ENCODE measurements at places on chromosomes 16 and 17.

GRCh38 chr16:87474566-87474996 lies 18.2 kb downstream of the ZCCHC14 start:
- DNase-seq = no peak

GRCh38 chr17:62862251-62862650 lies 54.1 kb upstream of the MARCHF10 start:
- no peak for DNase-seq

DNA sequence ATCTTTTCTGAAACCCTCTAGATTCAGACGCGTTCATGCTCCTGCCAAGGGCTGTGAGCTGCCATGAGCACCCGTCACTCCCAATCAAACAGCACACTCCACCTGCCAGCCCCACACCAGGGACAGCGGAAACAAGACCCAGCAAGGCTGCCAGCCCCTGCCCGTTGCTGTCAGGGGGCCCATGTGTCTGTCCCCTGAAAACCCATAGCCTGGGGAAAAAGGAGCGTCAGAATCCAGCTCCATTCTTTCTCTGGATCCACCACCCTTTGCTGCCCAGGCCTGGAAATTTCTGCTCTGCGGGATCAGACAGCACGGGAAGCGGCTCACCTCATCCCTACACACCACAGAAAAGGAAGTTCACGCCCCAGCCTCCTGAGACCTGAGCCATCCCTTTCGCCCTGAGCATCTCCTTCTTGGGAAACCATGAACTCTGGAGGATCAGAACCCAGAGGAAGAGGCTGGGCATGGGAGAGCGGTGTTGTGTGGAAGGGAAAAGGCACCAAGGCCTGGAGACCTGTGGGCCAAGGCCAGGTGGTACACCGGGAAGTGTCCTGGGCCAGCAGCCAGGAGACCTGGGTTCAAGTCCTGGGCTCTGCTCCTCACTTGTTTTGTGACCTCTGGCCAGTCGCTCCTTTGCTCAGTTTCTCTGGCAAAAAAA lies 51.5 kb upstream of the RCVRN start:
- DNase-seq = no peak

GRCh38 chr16:72198021-72198711 lies 26.2 kb upstream of the PMFBP1 start:
- no peak for DNase-seq

DNA sequence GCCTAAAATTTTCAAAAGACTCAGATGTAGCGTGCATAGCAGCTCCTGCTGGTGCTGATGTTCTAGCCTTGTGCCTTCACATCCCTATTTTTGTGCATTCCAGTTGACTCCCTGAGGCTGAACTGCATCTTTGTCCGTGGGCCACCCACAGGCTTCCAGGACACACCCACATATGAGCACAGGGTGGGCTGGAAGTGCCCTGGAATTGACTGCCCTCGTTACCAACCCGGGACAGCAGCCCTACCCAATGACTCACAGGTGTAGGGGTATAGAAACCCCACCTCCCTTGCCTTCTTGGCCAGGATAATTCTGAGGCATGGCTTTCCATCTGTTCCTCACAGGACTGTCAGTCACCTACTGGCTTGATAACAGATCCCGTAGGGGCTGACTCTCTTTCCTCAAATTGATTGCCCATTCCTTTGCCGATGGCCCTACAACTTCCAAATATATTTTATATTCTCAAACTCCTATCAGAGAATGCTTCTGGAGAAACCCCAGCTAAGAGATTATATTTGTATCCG lies 65.9 kb upstream of the CDH13 start:
- no peak for DNase-seq

- no peak for DNase-seq
These were observed 91.1 kb downstream of the SMG6 start for GRCh38 chr17:2212400-2212981.

GRCh38 chr16:10926867-10927266 lies 15.4 kb downstream of the DEXI start:
- DNase-seq = no peak

DNA sequence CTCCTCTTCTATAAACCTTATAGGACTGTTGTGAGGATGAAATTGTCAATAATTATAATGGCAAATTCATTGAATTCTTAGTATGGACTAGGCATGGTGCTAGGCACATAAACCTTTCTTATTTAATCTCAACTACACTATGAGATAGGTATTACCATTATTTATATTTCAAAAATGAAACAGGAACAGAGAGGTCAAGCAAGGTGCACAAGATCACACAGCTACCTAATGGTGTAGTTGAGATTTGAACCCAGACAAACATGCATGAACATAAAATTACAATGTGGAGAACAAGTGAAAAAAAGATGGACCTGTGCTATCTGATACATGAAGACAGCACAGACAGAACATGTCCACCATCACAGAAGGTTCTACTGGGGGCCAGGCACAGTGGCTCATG lies 156.7 kb downstream of the AXIN2 start:
- no peak for DNase-seq

GRCh38 chr16:66917741-66918140 lies 944 bp downstream of the CDH16 start:
- no peak for DNase-seq

GRCh38 chr17:64083093-64083492 lies 46.9 kb downstream of the ERN1 start:
- no peak for DNase-seq

- DNase-seq = no peak
These were observed 10.0 kb upstream of the BHLHA9 start for GRCh38 chr17:1260086-1260769.

- no peak for DNase-seq
These were observed 23.3 kb downstream of the CPNE2 start for GRCh38 chr16:57115514-57116182.

DNA sequence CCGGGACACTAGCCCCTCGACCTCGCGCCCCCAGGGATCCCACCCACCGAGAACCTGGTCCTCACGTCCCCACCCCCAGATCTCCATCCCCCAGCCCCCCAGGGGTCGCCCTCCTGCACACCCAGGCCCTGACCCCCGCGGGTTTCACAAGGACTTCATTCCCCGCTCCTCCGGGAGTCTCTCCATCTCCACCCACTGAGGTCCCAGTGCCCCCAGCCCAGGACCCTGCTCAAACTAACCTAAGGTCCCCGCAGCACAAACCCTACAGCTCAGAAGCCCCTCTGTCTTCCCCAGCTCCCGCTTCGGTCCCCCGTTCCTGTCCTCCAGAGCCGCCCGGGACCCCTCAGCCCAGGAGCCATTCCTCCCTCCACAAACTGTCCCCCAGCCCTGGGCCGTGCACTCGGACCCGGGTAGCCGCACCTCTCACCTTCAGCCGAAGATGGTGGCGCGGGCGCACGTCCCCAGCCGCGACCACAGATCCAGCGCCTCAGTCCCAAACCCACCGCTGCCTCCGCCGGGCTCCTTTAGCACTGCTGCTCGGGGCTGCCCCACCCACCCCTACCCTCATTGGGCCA lies at the start of gene MYH10:
Gene MYH10 (minus strand): TSS at position 499 of the 575 bp plus-strand sequence. CDS start 7,479 bp downstream, outside the sequence.
- DNase-seq = no peak

DNA sequence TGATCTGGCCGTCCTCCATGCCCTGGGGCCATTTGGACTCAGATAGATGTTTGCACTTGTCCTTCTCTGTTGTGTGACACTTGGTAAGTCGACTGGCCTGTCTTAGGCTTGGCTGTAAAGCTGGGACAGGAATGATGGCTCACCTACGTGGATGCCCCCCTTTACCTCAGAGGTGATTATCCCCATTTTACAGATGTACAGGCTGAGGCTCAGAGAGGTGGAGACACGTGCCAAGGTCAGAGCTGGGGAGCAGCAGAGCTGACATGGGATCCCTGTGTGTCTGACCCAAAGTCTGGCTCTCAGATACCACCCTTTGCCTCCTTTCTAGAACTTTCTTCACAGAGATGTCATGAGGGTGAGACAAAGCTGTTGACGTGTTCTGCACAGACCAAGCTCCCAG lies 71.3 kb upstream of the CIBAR2 start:
- no peak for DNase-seq

DNA sequence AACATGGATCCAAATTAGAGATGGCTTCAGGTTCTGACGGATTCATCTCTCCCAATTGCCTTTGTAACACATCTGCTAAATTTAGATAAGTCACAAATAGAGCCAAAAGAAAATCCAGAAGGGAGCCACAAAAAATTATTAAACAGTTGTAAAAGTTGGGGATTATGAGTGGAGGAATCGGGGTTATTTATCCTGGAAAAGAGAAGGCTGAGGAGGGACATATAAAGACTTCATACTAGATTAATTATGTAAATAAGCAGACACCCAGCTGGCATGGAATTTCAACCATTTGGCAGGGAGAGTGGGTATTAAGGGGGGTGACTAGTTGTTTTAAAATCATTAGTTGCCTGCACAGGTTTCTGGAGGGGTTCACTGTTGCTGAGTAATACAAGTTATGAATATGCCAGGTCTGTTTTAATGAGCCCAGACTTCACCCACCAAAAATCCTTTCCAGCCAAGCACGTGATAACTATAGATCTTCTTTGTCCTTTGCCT lies 89.6 kb downstream of the CDH13 start:
- DNase-seq = no peak

GRCh38 chr17:77325577-77326075 lies 184.9 kb downstream of the SEC14L1 start:
- DNase-seq = no peak

- no peak for DNase-seq
These were observed 49.6 kb downstream of the RTN4RL1 start for GRCh38 chr17:1975573-1975972.

DNA sequence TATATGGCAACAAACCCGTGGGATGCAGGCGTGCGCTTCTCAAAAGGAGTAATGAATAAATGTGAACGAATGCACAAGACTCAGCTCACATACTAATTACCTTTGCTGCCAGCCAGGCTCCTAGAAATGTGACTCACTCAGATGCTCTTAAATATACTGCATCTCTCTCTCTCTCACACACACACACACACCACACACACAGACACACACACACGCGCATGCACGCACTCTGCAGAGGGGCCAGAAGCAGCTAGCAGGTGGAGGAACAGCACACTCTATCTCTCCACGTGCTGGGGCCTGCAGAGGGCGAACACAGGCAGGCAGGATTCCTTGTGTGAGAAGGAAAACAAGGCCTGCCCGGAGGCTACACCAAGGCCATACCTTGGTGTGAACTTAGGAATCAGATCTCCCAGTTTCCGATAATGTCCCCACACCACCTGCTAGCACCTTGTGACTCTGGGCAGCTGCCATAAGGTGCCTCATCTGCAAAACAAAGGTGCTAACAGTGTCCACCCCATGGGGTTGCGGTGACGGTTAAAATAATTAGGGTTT lies 5.3 kb downstream of the GPRC5B start:
- no peak for DNase-seq

- DNase-seq = no peak
These were observed 1.5 kb downstream of the ABCC1 start for GRCh38 chr16:15950869-15951268.

DNA sequence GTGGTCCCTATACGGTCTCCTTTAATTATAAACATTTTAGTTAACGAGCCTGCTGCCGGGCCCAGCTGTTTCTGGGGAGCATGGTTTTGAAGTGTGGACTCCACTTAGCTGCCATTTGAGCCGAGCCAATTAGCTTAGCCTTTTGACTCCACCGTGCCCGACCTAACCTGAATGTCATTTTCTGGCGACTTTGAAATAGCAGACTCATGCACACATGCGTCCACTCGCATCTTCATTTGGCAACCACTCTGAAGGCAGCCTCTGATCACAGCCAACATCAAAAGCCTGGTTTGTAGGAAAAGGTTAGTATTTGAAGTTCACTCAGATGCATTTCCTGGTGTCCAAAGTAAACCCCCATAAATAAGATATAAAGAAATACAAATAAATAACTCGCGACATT lies 16.8 kb downstream of the AXIN2 start:
- no peak for DNase-seq

GRCh38 chr17:36641331-36641876 lies 40.0 kb downstream of the MRM1 start:
- DNase-seq = no peak

DNA sequence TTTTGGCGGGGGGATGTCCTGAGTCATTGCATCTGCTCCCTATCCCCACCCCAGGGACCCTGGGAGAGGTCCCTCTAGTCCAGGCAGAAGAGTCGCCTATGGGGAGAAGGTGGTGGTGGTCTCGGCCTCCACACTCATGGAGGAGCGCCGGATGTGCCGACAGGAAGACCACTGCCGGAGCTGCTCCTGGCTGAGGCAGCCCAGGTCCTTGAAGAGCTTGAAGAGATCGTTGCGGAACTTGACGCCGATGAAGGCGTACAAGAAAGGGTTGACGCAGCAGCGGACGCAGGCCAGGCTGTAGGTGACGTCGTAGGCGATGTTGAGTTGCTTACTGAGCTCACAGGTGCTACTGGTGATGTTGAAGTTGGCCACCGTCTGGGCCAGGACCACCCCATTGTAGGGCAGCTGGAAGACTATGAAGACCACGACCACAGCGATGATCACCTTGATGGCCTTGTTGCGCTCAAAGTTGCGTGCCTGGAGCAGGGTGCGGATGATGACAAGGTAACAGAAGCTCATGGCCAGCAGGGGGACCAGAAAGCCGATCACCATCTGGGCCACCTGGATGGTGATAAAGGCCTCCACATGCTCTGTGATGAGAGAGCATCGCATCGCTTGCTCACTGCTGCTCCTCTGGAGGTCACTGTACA lies 10.5 kb downstream of the CCR7 start:
- DNase-seq = no peak

Data from stimulated activated CD4-positive, alpha-beta T cell treated with anti-CD3 and anti-CD28 coated beads, Interleukin-1b, Interleukin-23, amount 100 ng/mL, for 1 hour (primary cell).